ENCODE measurements at places on chromosomes 12 and 14. TPM values are rescaled to one million over a fixed set of nuclear protein-coding genes. Genes with fewer than 3 reads are reported as not detected.

DNA sequence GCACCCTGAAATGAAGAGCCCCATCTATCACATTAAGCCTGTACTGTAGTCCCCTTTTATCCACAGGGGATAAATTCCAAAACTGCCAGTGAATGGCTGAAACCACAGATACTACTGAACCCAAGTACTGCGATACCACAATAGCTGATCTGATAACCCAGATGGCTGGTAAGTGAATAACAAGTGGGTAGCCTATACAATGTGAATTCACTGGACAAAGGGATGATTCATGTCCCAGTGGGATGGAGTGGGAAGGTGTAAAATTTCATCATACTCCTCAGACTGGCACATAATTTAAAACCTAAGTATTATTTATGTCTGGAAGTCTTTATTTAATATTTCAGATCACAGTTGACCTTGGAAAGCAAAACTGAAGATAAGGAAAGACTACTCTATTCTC is 201.3 kb downstream of the GPHN start:
- H3K27ac ChIP-seq = no peak overlapping the region
- no peaks in the 10 kb centered on the region for H3K27me3 ChIP-seq
- H3K4me3 ChIP-seq = no peak overlapping the region
- H3K36me3 ChIP-seq = no peaks in the 10 kb centered on the region
- DNase-seq = no peak

DNA sequence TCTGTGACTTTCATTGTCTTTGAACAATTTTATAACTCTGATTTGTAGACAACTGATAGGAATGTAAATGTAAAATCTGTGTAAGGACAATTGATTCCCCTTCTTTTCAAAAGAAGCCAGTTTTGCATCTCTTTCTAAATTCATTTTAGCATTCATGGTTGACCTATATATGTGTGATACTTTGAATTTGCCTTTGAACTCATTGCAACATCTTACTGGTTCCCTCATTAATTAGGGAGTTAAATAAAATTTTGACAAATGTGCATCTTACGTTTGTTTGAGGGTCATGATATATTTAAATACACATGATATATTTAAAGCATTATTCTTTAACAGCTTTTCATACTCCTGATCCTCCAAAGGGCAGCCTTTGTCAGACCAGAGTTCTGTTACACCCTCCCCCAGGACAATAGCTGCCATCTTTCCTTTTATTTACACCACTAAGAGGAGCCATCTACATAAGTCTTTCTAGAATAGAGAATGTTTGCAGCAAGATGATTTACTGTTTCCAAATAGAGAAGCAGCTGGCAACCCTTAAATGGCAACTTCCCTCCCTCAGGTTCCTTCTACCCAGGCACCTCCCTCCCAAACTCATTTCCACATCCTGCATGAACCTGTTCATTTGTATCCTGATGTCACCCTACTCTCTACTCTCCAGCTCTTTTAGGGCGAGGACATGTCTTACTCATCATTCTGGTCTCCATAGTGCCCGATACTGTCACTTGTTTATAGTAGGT is 40.2 kb upstream of the APPL2 start:
- no peak overlapping the region for H3K4me3 ChIP-seq
- no peaks in the 10 kb centered on the region for H3K27me3 ChIP-seq
- no peak for DNase-seq
- H3K36me3 ChIP-seq = no peaks in the 10 kb centered on the region

DNA sequence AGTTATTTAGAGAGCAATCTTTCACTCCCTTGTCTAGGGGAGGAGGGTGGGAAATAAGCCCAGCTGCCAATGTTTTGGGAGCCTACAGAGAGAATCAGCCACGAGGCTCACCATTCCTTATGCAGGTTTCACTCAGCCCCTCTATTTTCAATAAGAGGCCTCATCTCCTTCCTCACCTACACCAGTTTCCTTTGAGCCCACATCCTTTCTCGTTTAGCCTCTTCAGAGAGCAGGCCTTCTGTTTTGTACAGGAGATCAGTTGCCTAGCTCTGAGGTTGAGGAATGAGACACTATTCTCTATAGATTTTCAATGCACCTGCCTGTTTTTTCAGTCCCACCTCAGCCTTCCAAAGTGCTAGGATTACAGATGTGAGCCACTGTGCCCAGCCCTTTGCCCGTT is 17.9 kb downstream of the SNAPC1 start:
- H3K4me1 ChIP-seq = peaks cover 1% of the 10 kb centered on the region
- H3K27me3 ChIP-seq = no peaks in the 10 kb centered on the region
- H3K27ac ChIP-seq = peak overlapping the region; percentile 67
- no peak for DNase-seq
- peaks cover 19% of the 10 kb centered on the region for H3K36me3 ChIP-seq

DNA sequence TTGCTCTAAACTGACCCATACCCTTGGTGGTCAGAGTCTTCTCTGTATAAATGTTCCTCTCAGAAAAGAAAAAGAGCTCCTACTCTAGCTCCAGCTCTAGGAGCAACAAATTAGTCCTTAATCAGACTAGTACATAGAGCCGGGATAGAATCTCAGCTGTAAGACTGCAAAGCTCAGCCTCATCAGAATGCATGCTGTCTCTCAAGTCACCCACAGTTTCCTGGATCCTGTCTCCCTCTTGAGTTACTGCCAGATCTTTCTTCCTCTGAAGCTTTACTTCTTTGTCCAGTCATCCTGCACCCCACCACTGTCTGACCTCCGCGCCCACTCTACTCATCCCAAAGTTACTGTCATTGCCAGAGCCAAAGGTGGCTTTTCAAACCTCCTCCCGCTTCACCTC is 139.3 kb upstream of the PRMT8 start:
- no peaks in the 10 kb centered on the region for H3K36me3 ChIP-seq
- H3K4me1 ChIP-seq = no peaks in the 10 kb centered on the region
- DNase-seq = no peak
- no peak overlapping the region for H3K4me3 ChIP-seq

GRCh38 chr14:62117010-62117750 is 355.0 kb downstream of the SNAPC1 start:
- peaks cover 76% of the 10 kb centered on the region for H3K27me3 ChIP-seq
- peak overlapping the region; percentile 69 for H3K4me3 ChIP-seq
- DNase-seq = peak; percentile 72
- peak overlapping the region; percentile 60 for H3K27ac ChIP-seq
- no peaks in the 10 kb centered on the region for H3K36me3 ChIP-seq

GRCh38 chr12:39145175-39145999 is 240.0 kb upstream of the CPNE8 start:
- H3K4me3 ChIP-seq = peak overlapping the region; percentile 60
- peaks cover 3% of the 10 kb centered on the region for H3K36me3 ChIP-seq
- peaks cover 11% of the 10 kb centered on the region for H3K27me3 ChIP-seq
- no peak overlapping the region for H3K27ac ChIP-seq

GRCh38 chr12:124824195-124824594 is 39.5 kb downstream of the SCARB1 start:
- no peak overlapping the region for H3K27ac ChIP-seq
- no peak for DNase-seq
- H3K36me3 ChIP-seq = no peaks in the 10 kb centered on the region
- H3K4me1 ChIP-seq = peaks cover 35% of the 10 kb centered on the region

- H3K36me3 ChIP-seq = no peaks in the 10 kb centered on the region
- no peaks in the 10 kb centered on the region for H3K4me1 ChIP-seq
- no peak for DNase-seq
- H3K27me3 ChIP-seq = peaks cover 24% of the 10 kb centered on the region
Observed at GRCh38 chr12:55659486-55660385, 23.0 kb downstream of the OR10P1 start.

- H3K27ac ChIP-seq = no peak overlapping the region
- H3K4me1 ChIP-seq = peaks cover 2% of the 10 kb centered on the region
- no peaks in the 10 kb centered on the region for H3K36me3 ChIP-seq
- no peak overlapping the region for H3K4me3 ChIP-seq
- DNase-seq = no peak
Observed at GRCh38 chr14:22801716-22802115, 13.5 kb downstream of the SLC7A7 start.

DNA sequence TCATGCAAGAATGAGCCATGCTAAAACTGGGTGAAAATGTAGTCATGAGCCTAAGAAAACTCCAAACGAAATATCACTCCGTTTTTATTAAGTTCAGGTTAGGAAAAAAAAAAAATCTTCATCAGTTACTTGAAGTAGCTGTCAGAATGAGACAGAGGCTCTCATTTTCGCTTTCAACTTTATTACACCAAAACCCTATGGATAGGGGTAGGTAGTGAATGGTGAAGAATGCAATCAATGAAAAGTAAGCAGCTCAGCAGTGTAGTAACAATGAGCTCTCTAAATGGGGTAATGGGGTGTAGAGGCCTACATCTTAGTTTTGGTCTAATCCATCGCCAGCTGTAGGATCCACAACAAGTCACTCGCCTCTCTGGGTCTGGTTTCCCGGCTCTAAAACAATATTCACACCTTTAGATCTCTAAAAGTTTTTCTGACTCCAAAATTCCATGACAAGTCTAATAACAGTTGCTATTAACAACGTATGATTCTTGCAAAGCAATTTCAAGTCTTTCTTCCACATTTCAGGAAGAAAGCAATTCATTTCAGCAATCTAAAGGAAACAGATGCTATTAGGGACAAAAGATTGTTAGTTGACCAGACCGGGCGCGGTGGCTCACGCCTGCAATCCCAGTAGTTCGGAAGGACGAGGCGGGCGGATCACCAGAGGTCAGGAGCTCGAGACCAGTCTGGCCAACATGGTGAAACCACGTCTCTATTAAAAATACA is 1.7 kb downstream of the BTBD7 start:
- H3K27ac ChIP-seq = peak overlapping the region; percentile 98
- DNase-seq = no peak
- H3K4me1 ChIP-seq = peaks cover 35% of the 10 kb centered on the region
- no peaks in the 10 kb centered on the region for H3K36me3 ChIP-seq

GRCh38 chr12:51442324-51442723 is 17.7 kb downstream of the SLC4A8 start:
- H3K4me1 ChIP-seq = peaks cover 13% of the 10 kb centered on the region
- no peak for DNase-seq
- no peak overlapping the region for H3K27ac ChIP-seq
- peaks cover 7% of the 10 kb centered on the region for H3K27me3 ChIP-seq

DNA sequence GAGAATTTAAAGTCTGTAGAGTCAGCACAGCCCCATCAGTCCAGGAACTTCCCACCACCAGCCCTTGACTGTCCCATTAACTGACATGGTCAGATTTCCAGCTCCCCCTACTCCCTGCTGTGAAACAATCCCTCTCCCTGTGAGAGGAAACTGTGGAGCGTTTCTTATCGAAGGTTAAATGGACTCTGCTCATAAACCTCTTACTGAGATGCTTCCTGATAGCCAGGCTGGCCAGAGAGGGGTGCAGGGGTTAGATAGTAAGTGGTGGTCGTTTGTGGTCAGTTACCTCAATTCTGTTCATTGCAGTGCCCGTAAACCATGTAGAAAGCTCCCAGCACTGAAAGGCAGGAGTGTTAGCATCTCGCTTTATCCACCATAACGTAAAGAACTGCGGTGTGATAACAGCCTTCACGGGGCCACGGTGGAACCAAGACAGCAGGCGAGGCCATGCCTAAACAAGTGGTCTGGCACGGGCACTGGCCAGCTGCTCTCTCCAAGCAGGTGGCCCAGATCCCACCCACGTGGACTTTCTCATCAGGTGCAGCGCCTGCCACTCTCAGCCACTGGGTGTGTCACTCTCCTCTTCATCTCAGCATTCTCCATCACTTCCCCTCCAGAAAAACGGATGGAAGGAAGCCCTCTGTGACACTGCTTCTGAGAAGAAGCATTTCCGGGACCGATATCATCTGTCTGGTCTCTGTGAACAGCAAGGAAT is 102.2 kb downstream of the FBXL14 start:
- no peak for DNase-seq
- no peaks in the 10 kb centered on the region for H3K27me3 ChIP-seq
- H3K36me3 ChIP-seq = peaks cover 35% of the 10 kb centered on the region
- H3K27ac ChIP-seq = no peak overlapping the region
- H3K4me3 ChIP-seq = no peak overlapping the region

Gene CLEC1A
- total RNA-seq = not detected

Gene CHGA
- 1,495 TPM for total RNA-seq

Gene PPP1R1A
- total RNA-seq = 22.3 TPM

Gene ADCY6
- total RNA-seq = 128 TPM
